ENCODE measurements at places on chromosomes 12 and 14.
A peak's percentile ranks its signal among the peaks of the same experiment; 100 is the strongest.

GRCh38 chr14:84225268-84225667 is 1304.7 kb upstream of the FLRT2 start:
- DNase-seq = no peak

DNA sequence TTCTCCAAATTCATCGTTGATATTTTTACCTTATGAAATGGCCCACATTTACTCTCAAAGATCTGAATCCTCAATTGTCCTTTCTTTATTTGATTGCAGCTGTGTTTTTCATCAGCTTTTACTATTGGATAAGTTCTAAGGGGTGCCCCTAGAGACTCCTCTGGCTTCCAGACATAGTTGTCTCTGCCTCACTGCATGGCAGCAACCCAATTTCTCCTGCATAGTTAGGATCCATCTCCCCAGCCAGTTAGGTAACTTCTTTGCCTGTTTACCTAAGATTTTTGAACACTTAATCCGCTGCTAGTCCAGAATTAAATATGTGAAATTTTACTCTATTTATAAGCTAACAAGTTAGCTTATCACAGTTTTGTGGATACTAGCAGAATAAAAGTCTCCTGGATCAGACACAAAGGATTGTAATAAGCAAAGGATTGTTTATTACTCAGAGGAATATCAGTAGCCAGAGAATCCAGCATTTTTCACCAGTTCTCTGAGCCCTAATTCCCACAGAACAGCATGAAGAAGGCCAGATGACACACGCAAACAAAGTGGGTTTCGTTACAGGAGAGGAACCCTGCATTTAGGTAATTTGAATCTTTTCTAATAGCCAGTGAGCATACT is 101.1 kb downstream of the BBS10 start:
- no peak for DNase-seq

- DNase-seq = no peak
These were observed 2.8 kb downstream of the SERPINA1 start for GRCh38 chr14:94385553-94386057.

DNA sequence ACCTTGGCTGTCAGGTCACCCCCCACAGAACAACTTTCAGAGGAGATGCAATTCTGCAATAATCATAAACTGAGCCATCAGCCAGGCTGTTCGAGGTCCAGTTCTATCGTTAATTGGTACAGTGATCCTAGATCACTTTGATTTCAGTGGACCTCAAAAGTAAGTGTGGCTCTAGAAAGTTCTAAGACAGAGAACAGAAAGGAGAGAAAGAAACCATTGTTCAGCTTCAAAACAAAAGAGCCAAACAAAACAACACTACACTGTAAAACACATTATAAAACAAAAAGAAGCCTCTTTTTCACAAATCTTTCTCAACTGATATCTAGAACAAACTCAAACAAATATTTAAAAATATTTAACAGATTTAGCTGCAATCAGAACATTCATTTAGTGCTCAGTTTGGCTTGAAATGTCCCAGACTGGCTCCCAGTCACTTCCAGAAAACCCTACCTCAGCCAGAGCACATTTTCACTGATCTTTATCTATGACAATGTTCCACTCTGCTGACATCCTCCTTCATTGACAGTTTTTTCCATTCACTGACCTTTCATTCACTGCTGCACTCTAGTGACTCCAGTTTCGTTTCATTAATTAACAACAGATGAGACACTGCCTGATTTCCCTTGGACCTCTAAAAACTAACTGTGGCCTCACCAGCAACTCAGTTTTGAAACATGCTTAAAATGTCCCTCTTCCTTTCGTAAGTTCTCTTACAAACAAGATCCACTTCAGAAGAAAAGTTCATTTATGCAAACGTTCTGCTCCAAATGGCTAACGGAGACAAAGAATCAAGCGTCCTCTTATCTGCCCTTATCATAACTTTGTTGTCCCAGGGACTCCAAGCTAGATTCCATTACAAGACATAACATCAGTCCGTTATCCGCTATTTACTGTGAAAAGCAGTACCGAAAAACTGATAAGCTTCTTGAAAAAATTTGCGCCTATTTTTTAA is 56.8 kb downstream of the DUSP16 start:
- no peak for DNase-seq

DNA sequence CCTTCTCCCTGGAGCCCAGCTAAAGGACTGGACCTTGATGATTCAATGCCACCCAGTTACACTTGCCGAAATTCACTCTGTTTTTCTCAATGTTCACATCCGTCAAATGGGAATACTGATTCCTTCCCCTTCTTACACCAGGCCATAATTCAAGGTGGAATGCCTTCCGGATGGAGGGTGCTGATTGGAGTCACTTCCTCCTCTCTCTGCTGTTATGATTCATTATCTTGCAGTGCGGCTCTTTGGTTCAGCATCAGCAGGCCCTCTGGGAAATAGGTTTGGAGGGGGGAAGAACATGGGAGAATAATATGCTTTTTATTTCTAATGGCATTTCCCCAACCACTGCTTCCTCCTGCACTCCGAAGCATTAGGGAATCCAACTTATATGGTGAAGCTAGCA is 390.6 kb upstream of the TBX3 start:
- no peak for DNase-seq

GRCh38 chr12:116598311-116599284 is 39.4 kb downstream of the MAP1LC3B2 start:
- DNase-seq = no peak

GRCh38 chr12:109153821-109154441 is 37.5 kb downstream of the ACACB start:
- no peak for DNase-seq

DNA sequence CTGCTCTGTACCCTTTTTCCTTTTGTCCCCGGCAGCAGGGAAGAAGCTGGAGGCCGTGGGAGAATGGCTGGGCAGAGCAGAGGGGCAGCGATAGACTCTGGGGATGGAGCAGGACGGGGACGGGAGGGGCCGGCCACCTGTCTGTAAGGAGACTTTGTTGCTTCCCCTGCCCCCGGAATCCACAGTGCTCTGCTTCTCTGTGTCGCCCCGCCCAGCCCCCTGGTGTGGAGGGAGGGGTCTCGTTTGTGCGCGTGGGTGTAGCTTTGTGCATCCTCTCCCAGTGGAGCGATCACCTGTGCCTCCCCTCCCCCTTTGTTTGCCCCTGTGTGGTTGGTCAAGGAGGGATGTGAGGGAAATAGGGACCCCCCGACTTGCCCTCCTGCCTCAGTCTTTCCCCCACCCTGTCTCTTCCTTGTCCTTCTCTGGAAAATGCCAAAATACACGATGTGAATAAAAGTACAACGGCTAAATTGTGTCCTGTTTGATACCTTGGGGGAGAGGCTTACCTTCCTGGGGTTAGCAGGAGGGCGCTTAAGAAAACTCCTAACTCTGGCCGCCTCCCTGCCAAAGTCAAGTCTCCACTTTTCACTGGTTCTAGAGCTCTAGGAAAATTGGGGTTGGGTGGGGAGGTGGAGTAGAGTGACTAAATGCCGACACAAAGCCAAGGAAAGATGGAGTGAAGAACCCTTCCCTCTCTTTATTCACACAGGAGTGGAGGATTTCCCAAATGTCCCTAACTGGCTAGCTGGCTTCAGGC is 990 bp upstream of the TPI1 start:
- no peak for DNase-seq

GRCh38 chr12:57384478-57384877 is 46.4 kb downstream of the R3HDM2 start:
- no peak for DNase-seq

GRCh38 chr12:131682510-131682895 is 28.4 kb upstream of the SFSWAP start:
- DNase-seq = no peak

- DNase-seq = no peak
These were observed 75.5 kb downstream of the FAR2 start for GRCh38 chr12:29224572-29224971.

GRCh38 chr14:37598747-37599506 is 3.5 kb downstream of the TTC6 start:
- no peak for DNase-seq

DNA sequence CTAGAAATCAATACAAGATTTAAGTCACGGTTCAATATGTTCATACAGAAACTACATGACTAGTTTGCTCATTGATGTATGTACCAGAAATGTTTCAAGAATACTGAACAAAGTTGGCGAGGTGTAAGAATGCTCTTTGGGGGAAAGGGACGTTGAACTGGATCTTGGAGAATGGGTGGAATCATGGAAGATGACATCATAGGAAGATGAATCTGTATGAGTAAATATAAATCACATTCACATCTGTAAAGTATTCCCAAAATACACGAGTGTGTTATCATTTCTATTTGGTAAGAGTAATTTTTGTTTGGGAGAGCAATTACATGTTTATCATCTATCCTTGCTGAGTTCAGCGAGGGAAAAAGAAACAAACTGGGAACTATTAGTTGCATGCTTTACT is 162.2 kb upstream of the TMTC1 start:
- DNase-seq = no peak

DNA sequence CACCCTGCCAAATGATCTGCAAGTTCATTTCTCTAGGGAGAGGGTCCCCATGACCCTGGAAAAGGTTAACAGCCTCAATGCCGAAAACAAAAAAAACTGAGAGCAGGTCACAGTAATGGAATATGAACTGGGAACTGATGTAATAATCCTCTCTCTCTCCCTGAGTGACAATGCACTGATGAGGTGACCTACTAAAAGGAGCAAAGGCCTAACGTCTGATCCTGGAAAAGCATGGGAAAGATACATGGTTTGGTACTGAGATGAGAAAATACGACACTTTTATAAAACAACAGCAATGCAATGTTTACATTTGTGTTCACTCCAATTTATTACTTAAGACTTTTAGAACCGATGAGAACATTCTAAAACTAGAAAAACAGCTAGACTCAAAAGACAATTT is 27.7 kb downstream of the SETD3 start:
- DNase-seq = no peak

DNA sequence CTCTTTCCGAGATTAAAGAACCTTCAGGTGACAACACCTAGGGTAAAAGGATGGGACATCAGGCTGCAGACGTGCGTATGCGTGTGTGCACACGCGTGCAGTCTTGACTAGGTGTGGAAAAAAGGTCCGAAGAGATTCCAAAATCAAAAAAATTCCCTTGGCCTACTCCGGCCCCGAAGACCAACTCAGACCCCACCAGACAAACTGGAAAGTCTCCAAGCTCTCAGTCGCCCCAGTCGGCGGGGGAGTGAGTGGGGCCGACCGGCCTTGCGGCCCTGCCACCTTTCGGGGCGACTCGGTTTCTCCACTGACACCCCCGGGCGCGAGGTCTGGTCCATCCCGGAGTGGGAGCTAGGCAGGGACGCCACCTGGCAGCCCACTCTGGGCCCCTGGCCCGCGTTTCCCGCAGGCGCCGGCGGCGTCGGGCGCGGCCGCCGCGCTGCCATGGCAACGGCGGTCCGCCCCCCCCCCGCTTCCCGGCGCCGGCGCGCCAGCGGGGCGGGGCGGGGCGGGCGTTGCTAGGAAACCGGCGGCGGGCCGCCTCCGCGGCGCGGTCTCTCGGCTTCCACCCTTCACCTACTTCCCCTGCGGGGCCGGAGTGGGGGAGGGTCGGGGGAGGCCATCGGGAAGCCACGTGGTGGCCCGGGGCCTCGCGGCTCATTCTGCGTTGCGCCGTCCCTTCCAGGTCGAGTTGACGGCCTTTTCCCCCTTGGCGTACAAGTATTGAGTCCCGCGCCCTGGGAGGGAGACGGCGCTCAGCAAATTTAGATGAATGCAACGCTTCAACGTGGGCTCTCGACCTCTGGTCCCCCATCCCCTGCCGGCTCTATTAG is 253.1 kb downstream of the EFCAB11 start:
- DNase-seq = peak; percentile 84

- DNase-seq = no peak
These were observed 223.9 kb downstream of the MED13L start for GRCh38 chr12:116053479-116054200.

GRCh38 chr12:67573566-67573965 is 75.0 kb upstream of the DYRK2 start:
- DNase-seq = no peak

DNA sequence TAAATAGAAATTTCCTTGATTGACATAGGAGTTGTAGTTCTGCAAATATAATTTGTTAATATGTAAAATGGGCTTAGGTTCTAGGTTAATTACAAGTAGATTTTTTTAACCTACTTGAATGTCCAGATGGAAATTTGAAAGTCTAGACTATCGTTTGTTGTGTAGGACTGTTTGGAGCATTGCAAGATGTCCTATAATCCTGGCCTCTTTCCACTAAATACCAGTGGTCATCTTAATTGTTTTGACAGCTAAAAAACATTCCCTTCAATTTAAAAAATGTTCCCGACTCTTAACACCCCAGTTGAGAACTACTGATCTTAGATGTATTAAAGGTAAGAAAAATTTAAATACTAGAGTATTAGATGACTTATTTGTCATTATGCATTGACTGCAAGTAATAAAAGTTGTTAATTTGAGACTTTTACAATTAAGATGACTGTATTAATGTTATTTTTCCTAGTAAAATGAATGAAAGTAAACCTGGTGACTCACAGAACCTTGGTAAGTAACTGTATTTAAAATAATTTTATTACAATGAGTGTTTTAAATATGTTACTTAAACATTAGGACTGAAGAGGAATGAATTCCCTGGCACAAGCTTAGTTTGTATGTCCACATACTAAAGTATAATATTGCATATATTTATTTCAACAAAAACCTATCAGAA is 21.8 kb downstream of the G2E3 start:
- DNase-seq = no peak

DNA sequence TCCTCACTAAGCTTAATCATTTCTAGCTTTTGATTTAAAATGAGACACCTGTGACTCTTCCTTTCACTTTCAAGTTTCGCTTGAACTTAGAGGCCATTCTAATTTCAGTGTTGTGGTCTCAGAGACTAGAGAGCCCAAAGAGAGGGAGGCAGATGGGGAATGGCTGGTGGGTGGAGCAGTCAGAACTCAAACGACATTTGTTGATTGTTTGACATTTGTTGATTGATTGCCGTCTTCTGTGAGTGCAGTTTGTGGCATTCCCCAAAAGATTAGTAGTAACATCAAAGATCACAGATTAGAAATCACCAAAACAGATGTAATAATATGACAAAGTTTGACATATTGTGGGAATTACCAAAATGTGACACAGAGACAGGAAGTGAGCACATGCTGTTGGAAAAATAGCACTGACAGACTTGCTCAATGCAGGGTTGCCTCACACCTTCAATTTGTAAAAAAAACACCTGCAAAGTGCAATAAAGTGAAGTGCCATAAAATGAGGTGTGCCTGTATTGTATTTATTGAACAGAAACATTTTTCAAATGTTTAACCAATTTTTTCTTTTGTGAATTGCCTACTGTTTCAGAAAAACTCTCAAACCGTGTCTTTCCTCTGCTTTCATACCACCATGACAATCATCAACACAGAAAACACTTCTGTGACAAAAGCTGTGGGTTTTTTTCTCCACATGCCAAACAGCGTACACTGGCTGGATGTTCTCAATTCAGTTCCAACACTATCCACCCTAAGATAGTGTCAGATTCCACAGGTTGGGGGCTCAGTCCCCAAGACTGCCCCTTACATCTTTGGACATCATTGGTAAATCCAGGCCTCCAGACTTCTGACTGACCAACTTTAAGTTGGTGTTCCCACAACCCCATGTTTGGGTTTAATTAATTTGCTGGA is 376.3 kb upstream of the RGS6 start:
- peak; percentile 48 for DNase-seq

- no peak for DNase-seq
These were observed 35.8 kb upstream of the PRIMA1 start for GRCh38 chr14:93824076-93824475.

Data from activated T-cell treated with anti-CD3 and anti-CD28 coated beads for 48 hours (primary cell).